ENCODE measurements at places on chromosomes 7 and 10.

- no peak for DNase-seq
These were observed 208.6 kb upstream of the CCDC6 start for GRCh38 chr10:60114765-60115586.

- no peak for DNase-seq
These were observed 76.7 kb upstream of the SAMD8 start for GRCh38 chr10:75034714-75035258.

GRCh38 chr7:135964791-135965190, 12.4 kb downstream of the MTPN start:
- DNase-seq: no peak

DNA sequence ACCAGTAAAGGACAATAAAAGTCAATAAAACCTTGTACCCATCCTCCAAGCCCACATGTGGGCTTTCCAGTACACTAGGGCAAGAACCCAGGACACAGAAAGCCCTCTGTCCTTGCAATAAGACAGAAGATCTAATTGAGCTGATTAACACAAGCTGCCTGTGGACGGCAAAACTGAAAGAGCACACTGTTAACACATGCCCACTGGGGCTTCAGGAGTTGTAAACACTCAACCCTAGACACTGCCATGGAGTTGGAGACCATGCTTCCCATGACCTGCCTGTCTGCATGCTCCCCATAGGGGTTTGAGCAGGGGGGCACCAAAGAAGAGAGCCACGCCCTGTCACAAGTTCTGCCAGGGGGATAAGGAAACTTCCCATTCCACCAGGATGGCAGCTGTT, 22.6 kb upstream of the WIPF3 start:
- DNase-seq: no peak

- no peak for DNase-seq
These were observed 3.8 kb upstream of the TCERG1L start for GRCh38 chr10:131315344-131315743.

Data from stimulated activated CD4-positive, alpha-beta T cell treated with anti-CD3 and anti-CD28 coated beads, Interleukin-12 subunit alpha, Interleukin-12 subunit beta, amount 100 ng/mL, for 48 hours (primary cell).